Activated CD4-positive, alpha-beta memory T cell treated with anti-CD3 and anti-CD28 coated beads, Interleukin-2, amount 10 ng/mL, durations not matched to agents 7 days and 5 days (primary cell): ENCODE measurements at places on chromosomes 6 and 20.
A peak's percentile ranks its signal among the peaks of the same experiment; 100 is the strongest.

DNA sequence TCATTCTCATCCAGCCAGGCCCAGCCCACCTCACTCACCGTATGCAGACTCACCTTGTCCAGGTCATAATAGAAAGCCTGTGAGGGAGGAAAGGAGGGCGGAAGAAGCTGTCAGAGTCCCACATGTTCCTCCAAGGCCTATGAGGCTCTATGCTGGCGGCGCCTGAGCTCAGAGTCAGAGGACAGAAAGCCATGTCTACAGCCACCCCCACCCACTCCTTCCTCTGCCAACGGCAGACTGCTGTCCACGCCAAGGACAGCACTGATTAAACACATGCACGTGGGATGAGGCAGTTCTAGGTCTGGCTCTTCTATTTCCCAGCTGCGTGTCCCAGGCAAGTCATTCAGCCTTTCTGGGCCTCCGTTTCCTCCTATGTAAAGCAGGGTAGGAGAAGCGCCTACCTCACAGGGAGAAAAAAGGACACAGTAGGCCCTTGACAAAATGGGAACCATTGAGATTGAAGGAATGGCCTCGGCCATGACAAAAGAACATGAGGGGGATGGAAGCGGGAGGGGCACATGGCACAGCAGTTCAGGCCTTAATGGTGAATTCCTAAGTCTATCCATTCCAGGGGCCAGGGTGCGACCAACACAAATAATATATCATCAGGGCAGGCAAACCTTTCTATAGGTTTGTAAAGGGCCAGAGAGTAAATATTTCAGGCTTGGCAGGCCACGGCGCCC, 80.1 kb downstream of the RIPOR3 start:
- H3K27me3 ChIP-seq: no peaks in the 10 kb centered on the region
- H3K4me3 ChIP-seq: no peak overlapping the region
- no peak overlapping the region for H3K27ac ChIP-seq
- H3K4me1 ChIP-seq: no peaks in the 10 kb centered on the region

- H3K27me3 ChIP-seq: no peaks in the 10 kb centered on the region
- no peak overlapping the region for H3K27ac ChIP-seq
- H3K4me3 ChIP-seq: no peak overlapping the region
- H3K4me1 ChIP-seq: no peaks in the 10 kb centered on the region
- H3K36me3 ChIP-seq: no peaks in the 10 kb centered on the region
Observed at GRCh38 chr6:4599924-4600323, 176.3 kb upstream of the CDYL start.

GRCh38 chr20:43564993-43565757, 6.3 kb downstream of the SGK2 start:
- H3K27me3 ChIP-seq: no peaks in the 10 kb centered on the region
- no peak overlapping the region for H3K4me3 ChIP-seq
- no peaks in the 10 kb centered on the region for H3K36me3 ChIP-seq
- no peak for DNase-seq
- no peaks in the 10 kb centered on the region for H3K4me1 ChIP-seq

DNA sequence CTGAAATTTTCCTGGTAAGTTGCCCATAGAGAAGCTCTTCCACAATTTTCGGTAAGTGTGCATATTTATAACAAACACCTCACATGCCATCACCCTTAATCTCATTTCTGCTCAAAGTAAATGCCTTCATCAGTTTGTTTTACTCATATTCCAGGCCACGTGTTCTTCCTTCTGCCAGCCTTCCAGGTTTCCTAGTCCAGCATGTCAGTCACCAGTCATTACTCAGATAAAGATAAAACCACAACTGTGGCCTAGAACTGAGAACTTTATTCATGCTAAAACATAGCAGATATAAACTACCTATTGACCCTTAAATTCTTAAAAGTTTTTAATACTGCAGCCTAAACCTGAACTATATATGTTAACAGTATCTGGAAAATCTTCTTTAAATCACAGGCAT, 149.5 kb upstream of the SLC22A16 start:
- no peak overlapping the region for H3K27ac ChIP-seq
- no peaks in the 10 kb centered on the region for H3K4me1 ChIP-seq
- H3K36me3 ChIP-seq: peaks cover 29% of the 10 kb centered on the region
- no peaks in the 10 kb centered on the region for H3K27me3 ChIP-seq

DNA sequence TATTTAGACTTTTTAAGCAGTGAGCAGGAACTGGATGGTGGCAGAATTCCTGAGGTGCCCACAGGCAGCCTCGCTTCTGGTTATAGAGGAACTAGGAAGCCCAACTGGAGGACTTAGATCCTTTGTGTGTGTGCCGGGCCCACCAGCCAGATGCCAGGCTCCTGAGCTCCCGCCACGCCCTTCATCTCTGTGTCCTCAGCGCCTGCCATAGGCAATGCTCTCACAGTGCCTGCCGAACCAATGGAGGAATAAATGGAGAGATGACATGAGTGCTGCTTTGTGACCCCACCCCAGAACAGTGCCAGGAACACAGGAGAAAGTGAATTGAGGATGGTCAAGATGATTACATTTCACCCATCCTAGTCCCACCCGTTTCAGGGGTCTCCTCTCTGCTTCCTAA, 146.0 kb downstream of the UNC5CL start:
- DNase-seq: no peak
- H3K27ac ChIP-seq: no peak overlapping the region
- no peaks in the 10 kb centered on the region for H3K36me3 ChIP-seq
- no peaks in the 10 kb centered on the region for H3K4me1 ChIP-seq
- peaks cover 5% of the 10 kb centered on the region for H3K27me3 ChIP-seq

GRCh38 chr20:5448449-5449118, 131.8 kb upstream of the PROKR2 start:
- H3K27me3 ChIP-seq: peaks cover 15% of the 10 kb centered on the region
- no peaks in the 10 kb centered on the region for H3K36me3 ChIP-seq
- no peaks in the 10 kb centered on the region for H3K4me1 ChIP-seq
- peak; percentile 50 for DNase-seq
- H3K4me3 ChIP-seq: no peak overlapping the region
- no peak overlapping the region for H3K27ac ChIP-seq

DNA sequence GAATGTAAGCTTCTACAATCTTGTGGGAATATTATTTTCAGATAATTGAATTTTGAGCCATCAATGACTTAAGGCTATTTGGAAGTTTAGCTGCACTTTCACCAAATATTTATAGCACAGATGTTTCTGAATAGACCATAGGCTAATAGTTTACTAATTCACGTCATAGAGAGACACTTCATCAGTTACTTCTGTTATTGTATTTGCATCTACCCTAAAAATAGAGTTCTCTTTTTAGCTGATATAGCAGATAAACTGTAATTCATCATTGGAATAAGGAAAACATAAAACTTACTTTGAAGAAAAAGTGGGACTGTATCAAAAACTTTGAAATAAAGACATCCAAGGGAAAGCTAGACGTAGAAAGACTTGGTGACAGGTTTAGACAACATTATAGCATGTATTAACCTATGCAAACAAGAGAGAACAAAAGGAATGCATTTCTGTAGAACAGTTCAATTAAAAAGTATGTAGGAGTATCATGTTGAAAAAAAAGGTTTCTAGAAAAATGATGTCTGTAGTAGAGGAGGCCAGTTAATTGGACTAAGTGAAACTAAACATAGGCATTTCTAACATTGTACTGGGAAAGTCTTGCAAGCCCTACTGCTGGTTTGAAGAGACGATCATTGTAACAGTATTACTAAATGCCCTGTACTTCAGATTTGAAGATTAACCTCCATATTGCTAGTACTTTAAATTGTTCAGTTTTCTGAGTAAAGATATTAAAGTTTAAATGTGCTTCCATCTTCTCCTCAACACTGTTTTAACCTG, 123.3 kb downstream of the ZFAND3 start:
- H3K4me1 ChIP-seq: peaks cover 7% of the 10 kb centered on the region
- DNase-seq: no peak
- H3K27ac ChIP-seq: no peak overlapping the region
- H3K36me3 ChIP-seq: peaks cover 7% of the 10 kb centered on the region
- no peak overlapping the region for H3K4me3 ChIP-seq

DNA sequence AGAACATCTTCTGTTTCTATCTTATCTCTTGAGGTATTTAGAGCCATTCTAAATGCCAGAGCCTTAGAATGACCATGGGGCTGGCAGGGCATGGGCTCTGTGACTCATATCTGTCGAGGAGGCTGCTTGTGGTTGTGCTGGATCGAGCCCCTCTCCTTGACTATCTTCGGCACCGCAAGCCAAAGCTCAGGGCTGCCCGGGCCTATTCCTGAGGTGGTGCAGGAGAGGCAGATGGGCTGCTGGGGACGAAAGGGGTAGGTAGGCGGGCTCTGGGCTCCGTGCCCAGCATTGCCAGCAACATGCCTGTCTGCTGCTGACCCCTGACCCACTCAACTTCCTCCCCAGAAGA, 89.9 kb downstream of the NOL4L start:
- H3K27me3 ChIP-seq: no peaks in the 10 kb centered on the region
- H3K27ac ChIP-seq: no peak overlapping the region
- H3K4me1 ChIP-seq: no peaks in the 10 kb centered on the region
- DNase-seq: no peak

- H3K4me1 ChIP-seq: no peaks in the 10 kb centered on the region
- peaks cover 21% of the 10 kb centered on the region for H3K27me3 ChIP-seq
- no peaks in the 10 kb centered on the region for H3K36me3 ChIP-seq
- H3K4me3 ChIP-seq: no peak overlapping the region
- no peak overlapping the region for H3K27ac ChIP-seq
Observed at GRCh38 chr6:97294451-97294850, 11.4 kb upstream of the MMS22L start.

- H3K36me3 ChIP-seq: no peaks in the 10 kb centered on the region
- no peak for DNase-seq
- H3K4me1 ChIP-seq: no peaks in the 10 kb centered on the region
- H3K27ac ChIP-seq: no peak overlapping the region
- H3K27me3 ChIP-seq: no peaks in the 10 kb centered on the region
Observed at GRCh38 chr6:128186729-128187128, 285.9 kb upstream of the THEMIS start.
